ENCODE measurements at places on chromosomes 7 and 10.

GRCh38 chr7:42014625-42015618 is 222.1 kb downstream of the GLI3 start:
- DNase-seq = no peak

- DNase-seq = no peak
Observed at GRCh38 chr10:7362471-7362870, 48.4 kb downstream of the SFMBT2 start.

DNA sequence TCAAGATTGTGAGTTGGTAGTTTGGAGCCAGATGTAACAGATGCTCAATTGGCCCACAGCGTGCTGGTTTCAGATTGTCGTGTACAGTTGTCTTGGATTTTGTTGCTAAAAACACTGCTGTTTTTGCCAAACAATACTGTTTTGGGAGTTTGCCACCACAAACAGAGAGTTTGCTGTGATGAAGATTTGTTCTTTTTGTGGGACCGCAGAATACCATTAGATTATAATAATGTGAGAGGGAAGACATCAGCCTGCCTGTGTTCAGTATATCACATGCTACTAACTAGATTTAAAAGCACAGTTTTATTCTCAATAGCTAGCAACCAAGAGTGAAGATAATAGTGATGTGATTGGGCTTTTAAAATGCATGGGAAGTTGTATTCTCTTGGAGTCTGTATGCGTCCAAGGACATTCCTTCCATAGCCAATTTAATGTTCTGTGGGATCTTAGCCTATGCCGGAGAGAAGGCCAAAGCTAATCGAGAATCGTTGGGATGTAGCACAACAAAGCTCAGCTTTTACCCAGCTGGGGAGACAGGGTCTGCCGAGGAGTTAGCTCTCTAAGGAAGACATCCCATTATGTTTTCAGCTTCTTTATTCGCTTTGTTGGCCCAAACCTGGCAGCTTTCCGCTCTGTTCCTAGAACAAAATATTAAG is 18.7 kb upstream of the ITGA8 start:
- no peak for DNase-seq

- no peak for DNase-seq
Observed at GRCh38 chr10:71842422-71842821, 8.6 kb downstream of the PSAP start.

GRCh38 chr10:86044029-86044428 is 322.6 kb downstream of the GRID1 start:
- peak; percentile 39 for DNase-seq

DNA sequence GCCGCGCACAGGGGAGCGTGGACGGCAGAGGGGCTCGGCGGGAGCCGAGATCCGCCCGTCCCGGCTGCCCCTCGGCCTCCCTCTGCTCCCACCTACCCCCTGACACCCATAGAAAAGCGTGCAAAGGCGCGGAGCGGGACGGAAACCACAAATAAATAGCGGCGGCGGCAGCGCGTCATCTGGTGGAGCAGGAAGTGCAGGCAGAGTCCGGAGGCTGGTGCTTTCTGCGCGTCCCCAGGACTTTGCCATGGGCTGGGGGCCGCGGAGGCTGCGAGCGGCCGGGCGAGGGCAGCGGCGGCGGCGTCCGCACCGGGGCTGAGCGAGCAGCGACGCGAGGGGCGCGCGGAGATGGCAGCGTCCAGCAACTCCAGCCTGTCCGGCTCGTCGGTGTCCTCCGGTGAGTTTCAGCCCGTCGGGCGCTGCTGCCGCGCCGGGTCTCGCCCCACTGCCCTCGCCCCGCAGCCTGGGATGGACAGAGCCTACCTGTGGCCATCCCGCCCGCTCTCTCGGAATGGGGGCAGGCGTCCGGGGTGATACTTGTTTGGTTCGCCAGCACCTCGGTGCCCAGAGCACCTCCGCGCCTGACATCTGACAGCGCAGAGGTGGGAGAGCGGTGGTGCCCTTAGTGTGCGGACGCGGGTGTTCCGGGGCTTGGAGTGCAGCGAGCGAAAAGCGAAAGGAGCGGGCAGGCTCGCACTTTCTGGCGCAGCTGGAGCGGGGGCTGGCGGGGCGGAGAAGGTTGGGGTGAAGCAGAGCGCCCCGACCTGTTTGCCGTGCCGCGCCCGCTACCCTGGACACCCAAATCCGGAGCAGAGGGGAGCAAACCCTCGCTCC is at the start of gene CHN2:
TSS of gene CHN2 (plus strand) at position 182 of the 834 bp plus-strand sequence.
- peak; percentile 70 for DNase-seq

DNA sequence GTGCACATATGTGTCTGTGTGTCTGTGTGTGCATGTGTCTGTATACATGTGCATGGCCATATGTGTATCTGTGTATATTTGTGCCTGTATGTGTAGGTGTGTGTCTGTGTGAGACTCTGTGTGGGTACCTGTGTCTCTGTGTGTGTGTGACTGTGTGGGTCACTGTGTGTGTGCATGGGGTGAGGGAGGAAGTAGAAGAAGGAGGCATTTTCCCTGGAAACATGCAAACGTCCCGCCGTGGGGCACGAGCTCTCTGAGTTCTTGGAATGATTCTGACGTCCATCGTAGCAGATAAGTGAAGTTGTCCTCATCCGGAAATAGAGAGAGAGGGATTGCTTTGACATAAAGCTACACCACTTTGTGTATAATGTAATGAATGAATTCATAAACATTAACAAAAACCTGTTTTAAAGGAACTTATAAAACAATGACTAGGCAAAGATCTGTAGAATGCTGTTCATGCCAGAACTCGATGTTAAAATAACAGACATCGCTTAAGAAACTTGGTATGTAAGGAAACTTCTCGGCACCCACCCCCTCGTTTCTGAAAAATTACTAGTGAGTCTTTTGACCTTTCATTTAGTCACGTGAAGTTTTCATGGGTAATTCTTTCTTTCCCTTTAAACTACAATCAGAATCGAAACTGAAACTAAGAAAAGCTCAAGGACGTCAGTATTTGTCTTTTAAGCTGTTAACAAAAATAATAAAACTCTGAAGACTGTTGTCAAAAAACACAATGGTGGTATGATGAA is 43.6 kb upstream of the KLF6 start:
- no peak for DNase-seq

DNA sequence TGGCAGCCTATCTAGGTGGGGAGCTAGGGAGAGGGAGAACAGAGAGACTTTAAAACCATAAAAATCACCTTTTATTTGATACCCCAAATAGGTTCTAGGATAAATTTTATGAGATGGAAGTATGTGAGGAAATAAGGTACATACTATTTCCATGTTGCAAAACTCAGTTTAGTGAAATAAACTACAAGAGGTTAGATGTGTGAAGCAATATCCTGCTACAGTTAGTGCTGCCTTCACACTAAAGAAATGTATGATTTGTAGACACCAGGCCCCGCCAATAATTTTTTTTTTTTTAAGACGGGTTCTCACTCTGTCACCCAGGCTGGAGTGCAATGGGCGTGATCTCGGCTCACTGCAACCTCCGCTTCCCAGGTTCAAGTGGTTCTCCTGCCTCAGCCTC is 34.4 kb upstream of the RSBN1L start:
- DNase-seq = no peak

DNA sequence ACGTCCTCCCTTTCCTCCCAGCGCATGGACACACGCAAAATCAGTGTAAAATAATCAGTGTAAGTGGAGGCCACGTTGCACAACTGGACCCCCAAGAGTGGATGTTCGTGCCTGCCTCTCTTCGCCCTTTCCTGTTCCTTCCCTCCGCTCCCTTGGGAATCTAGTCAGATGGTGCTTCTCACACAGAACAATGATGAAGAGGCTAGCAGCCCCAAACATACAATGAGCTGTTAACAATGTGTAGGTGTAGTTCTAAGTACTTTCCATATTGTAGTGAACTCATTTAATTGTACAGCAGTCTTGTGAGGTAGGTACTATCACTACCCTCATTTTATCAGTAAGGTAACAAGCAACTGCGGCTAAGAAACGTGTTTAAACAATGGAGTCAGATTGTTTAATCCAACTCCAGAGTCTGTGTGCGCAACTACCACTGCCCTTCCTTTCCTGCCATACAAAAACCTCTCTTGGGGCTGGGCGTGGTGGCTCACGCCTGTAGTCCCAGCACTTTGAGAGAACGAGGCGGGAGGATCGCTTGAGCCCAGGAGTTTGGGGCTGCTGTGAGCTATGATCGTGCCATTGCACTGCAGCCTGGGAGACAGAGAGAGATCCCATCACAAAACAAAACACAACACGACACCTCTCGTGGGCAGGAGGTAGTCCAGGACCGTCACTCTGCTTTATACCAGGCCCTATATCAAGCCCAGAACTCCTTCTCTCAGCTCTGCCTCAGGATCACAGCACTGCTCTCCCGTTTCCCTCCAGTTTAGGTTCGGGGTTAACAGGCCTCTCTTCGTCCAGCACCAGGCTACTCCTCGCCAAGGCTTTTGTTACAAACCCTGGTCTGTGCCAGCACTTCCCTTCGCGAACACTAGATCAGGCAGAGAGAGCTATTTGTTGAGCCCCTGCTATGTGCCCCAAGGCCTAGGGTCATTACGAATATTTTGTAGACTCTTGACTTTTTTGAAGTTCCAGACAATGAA is 1.1 kb downstream of the FKBP9 start:
- DNase-seq = peak; percentile 52

- DNase-seq = peak; percentile 44
Observed at GRCh38 chr7:23044581-23044980, 30.7 kb upstream of the HYCC1 start.

DNA sequence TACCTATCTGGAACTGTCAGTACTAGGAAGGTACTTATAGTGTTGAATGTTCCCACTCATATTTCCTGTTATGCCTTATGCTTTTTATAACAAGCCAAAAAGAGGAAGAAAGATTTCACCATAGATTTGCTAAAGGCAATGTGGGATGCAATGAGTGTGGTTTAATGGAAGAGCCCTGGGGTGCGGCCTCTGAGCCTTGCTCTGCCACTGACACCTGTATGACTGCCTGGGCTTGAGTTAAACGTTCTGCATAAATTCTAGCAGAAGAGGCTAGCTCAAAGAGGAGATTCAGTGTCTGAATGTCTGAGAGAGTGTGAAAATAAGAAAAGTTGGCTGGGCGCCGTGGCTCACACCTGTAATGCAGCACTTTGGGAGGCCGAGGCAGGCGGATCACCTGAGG is 143.8 kb downstream of the TPST1 start:
- DNase-seq = no peak

GRCh38 chr10:69360485-69361302 is 56.0 kb downstream of the TACR2 start:
- DNase-seq = no peak

GRCh38 chr7:128263420-128263819 is 22.3 kb downstream of the LEP start:
- no peak for DNase-seq

DNA sequence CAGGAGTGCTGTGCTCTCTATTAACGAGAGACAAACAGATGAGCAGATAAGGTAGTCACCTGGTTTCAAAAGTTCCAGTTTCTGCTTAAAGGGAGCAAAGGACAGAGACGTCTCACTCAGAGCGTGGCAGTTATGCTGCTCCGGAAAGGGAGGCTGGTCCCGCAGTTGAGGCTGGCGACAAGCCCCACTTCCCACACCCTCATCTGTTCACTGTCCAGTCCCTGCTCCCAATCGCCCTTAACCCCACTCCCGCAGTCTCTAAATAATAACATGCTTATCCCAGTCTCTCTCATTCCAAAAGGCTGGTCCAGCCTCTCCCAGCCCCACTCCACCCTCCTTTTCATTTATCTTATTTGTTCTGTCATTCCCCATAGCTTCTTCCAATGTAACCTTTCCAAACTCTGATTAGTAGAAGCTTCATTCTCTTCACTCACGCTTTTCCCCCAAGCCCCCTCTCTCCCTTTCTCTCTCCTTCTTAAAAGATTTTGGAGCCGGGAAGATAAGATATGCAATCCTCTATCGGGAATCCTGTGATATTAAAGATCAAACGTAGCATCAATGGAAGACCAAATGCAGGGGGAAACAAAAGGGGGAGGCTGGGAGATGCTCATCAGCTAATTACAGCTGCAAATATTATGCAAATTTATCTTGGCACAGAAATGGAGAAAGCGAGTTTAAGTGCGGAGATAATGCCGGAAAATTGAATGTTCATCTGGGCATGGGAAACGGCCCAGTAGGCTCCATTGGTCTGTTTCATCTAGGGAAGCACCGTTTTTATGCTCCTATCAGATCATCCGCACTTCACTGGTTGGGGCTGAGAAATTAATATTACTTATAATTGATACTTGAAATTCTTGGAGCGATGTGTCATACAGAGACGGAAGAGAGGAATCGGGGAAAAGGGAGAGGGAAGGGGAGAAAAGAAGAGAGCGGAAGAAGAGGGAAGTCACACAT is 16.3 kb upstream of the GATA3 start:
- no peak for DNase-seq

- no peak for DNase-seq
Observed at GRCh38 chr7:26192485-26193087, 8.0 kb downstream of the HNRNPA2B1 start.

DNA sequence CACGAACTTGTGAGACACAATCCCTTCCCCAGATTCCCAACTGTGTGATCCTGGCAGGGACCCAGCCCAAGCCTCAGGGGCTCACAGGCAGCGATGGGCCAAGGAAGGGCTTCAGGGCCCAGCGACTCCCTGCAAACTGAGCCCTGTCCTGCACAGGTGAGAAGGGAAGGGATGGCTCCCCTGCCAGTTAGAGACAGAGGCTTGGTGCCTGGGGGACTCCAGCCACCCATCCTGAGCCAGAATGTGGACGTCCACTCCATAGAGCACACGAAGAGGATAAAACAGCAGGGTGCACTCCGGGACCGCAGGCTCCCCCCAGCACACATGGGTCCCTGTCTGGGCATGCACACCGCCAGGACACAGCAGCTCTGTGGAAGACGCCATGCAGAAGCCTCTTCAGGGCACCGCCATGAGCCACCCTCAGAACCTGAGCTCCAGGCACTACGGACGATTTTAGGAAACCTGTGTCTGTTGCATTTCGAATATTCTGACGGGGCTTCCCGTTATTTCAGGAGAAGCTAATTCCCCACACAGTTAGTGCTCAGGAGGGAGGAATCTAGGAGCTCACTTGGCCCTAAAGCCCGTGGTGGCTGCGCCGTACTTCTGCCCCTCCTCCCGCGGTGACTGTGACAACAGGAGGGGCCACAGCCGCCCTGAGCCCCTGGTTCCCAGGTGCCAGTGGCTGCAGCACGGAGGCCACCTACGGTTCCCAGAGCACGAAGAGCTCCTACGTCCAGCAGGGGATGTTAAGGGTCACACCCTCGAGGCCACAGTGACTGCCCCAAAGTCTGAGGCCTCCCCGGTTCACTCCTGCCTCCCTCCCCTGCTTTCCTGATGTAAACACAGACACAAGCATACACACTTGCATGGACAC is 326.0 kb downstream of the PTPRN2 start:
- DNase-seq = no peak

- DNase-seq = no peak
Observed at GRCh38 chr10:66827353-66827752, 98.5 kb upstream of the LRRTM3 start.

GRCh38 chr10:25843551-25844170 is 90.4 kb upstream of the MYO3A start:
- no peak for DNase-seq

DNA sequence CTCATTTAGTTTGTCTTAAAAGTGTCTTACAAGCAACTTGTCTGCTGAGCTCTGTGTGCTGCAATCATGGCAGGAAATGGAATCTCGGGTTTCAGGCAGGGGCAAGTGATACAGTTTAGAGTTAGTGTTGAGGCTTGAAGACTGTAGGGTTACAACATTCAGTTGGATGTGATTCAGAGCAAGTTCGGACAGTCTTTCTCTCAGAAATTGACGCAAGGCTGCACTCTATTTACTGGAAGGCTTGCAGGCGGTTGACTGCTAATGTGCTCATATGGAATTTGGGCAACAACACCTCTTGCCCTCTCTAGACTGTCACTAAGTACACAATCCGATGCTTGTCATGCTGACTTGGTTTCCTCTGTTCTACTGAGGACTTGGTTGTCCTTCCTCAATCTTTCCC is 161.7 kb upstream of the BMPER start:
- peak; percentile 34 for DNase-seq

GRCh38 chr10:12098966-12099365 is 30.2 kb downstream of the DHTKD1 start:
- DNase-seq = no peak

Measured in DMS153 (cell line).